T-cell (primary cell): ENCODE measurements at places on chromosomes 11 and 22. TPM values are rescaled to one million over a fixed set of nuclear protein-coding genes. Genes with fewer than 3 reads are reported as not detected.
A peak's percentile ranks its signal among the peaks of the same experiment; 100 is the strongest.

APOBEC3C gene
- 61.7 TPM for total RNA-seq

SLC17A6 gene
- total RNA-seq, result not detected

USP35 gene
- total RNA-seq, result 15.4 TPM

LRRC75B gene
- not detected for total RNA-seq

- peaks cover 21% of the 10 kb centered on the region for H3K27me3 ChIP-seq
- H3K4me3 ChIP-seq, result no peak overlapping the region
- no peaks in the 10 kb centered on the region for H3K4me1 ChIP-seq
- no peaks in the 10 kb centered on the region for H3K36me3 ChIP-seq
These were observed 1116.0 kb downstream of the TBC1D22A start for GRCh38 chr22:47878460-47878859.

GRCh38 chr22:22682807-22683667 lies 38.6 kb downstream of the GGTLC2 start:
- no peak overlapping the region for H3K4me3 ChIP-seq
- H3K27ac ChIP-seq, result no peak overlapping the region
- no peaks in the 10 kb centered on the region for H3K4me1 ChIP-seq

DNA sequence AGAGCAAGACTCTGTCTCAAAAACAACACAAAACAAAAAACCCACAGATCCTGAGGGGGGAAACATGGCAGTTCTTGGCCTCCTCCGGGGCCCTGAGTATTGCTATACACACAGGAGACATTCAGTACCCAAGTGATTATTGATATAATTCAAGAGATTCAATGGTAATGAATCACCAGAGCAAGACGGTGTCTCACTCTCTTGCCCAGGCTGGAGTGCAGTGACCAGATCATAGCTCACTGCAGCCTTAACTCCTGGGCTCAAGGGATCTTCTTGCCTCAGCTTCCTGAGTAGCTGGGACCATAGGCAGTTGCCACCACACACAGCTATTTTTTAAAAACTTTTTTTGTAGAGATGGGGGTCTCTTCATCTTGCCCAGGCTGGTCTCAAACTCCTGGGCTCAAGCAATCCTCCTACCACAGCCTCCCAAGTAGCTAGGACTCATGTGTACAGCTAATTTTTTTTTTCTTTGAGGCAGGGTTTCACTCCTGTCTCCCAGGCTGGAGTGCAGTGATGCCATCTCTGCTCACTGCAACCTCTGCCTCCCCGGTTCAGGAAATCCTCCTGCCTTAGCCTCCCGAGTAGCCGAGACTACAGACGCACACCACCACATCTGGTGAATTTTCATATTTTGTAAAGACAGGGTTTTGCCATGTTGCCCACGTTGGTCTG lies 21.8 kb upstream of the PIK3C2A start:
- no peaks in the 10 kb centered on the region for H3K27me3 ChIP-seq
- no peak overlapping the region for H3K4me3 ChIP-seq
- no peak overlapping the region for H3K27ac ChIP-seq
- H3K4me1 ChIP-seq, result no peaks in the 10 kb centered on the region
- no peak for DNase-seq

GRCh38 chr11:61193596-61193995 lies 9.7 kb upstream of the PGA3 start:
- peaks cover 40% of the 10 kb centered on the region for H3K27me3 ChIP-seq
- H3K4me3 ChIP-seq, result no peak overlapping the region
- H3K4me1 ChIP-seq, result no peaks in the 10 kb centered on the region
- no peaks in the 10 kb centered on the region for H3K36me3 ChIP-seq

DNA sequence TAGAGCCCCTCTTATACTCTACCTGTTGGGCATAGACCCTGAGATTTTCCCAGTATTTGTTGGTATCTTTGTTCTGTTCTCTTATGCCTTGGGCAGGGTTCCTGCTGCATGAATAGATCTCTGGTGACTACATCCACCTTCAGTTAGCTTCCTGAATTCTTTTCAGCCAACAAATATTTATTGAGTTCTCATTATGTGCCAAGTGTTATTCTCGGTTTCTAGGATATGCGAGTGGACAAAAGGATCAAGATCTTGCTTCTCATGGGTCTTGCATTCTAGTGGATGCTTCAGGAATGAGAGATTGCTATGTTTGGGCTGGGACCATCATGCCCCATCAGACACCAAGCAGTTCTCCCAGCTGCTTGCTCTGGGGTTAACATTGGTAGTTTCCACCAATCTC lies 340.0 kb downstream of the METTL15 start:
- no peak overlapping the region for H3K4me3 ChIP-seq
- no peaks in the 10 kb centered on the region for H3K4me1 ChIP-seq
- no peak overlapping the region for H3K27ac ChIP-seq
- no peaks in the 10 kb centered on the region for H3K27me3 ChIP-seq
- H3K36me3 ChIP-seq, result no peaks in the 10 kb centered on the region

DNA sequence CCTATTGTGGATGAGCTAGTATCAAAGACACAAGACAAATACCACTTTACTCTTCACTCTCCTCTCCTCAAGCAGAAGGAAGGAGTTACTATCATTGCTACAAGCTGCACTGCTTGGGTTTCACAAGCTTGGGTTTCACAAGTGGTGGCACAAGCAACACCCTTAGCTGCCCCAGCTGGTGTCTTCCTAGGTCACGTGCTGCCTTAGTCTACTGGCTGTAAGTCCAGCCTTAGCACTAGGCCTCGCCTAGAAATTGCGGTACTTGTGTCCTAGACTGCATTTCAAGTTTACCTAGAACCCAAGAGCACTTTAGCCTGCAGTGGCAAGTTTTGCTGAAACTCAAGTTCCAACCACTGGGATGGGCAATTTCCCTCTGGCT lies 86.6 kb downstream of the EHF start:
- no peak overlapping the region for H3K4me3 ChIP-seq
- no peaks in the 10 kb centered on the region for H3K36me3 ChIP-seq
- peaks cover 5% of the 10 kb centered on the region for H3K27me3 ChIP-seq
- peak; percentile 30 for DNase-seq
- H3K4me1 ChIP-seq, result no peaks in the 10 kb centered on the region
- H3K27ac ChIP-seq, result no peak overlapping the region
